ENCODE measurements at places on chromosomes 16 and 17. TPM values are rescaled to one million over a fixed set of nuclear protein-coding genes. Genes with fewer than 3 reads are reported as not detected.

Gene TMEM114
- total RNA-seq, result not detected

Gene PIRT
- not detected for total RNA-seq

Gene PRRT2
- 0.67 TPM for total RNA-seq

Gene HSF5
- total RNA-seq, result under 0.01 TPM

Gene IL17C
- not detected for total RNA-seq

Gene KRT13
- total RNA-seq, result not detected

Gene HS3ST3B1
- 16.3 TPM for total RNA-seq

Gene HSPB9
- not detected for total RNA-seq

Gene FOXN1
- not detected for total RNA-seq

Gene ZNF385C
- total RNA-seq, result not detected

Gene PRR29
- total RNA-seq, result 0.30 TPM

Gene NPIPB5
- total RNA-seq, result 9.5 TPM

Gene ALDOC
- 62.4 TPM for total RNA-seq

Gene B4GALNT2
- not detected for total RNA-seq

Gene PFAS
- total RNA-seq, result 42.0 TPM

Gene VTN
- not detected for total RNA-seq

Gene P2RX5
- 1.0 TPM for total RNA-seq

Gene SENP3
- 87.8 TPM for total RNA-seq

Gene MEFV
- total RNA-seq, result not detected

Gene KIF1C
- total RNA-seq, result 44.4 TPM

Gene SHPK
- total RNA-seq, result 17.3 TPM

Gene CCL16
- total RNA-seq, result not detected

Gene RNF112
- 2.7 TPM for total RNA-seq

Gene AANAT
- total RNA-seq, result not detected

Gene PEX12
- 5.5 TPM for total RNA-seq

Gene CSH2
- not detected for total RNA-seq

Gene KRT20
- not detected for total RNA-seq

Gene OTOA
- 0.17 TPM for total RNA-seq

Gene CCT6B
- 0.15 TPM for total RNA-seq

Gene RAP1GAP2
- 2.5 TPM for total RNA-seq

Gene YBX2
- not detected for total RNA-seq

Gene TUBB3
- 767 TPM for total RNA-seq

Gene SOST
- not detected for total RNA-seq

Gene CA5A
- total RNA-seq, result not detected

Gene CRHR1
- total RNA-seq, result not detected

Gene RNF157
- total RNA-seq, result 2.5 TPM

Gene SEPTIN12
- not detected for total RNA-seq

Gene AOC2
- 0.34 TPM for total RNA-seq

Gene CLDN9
- not detected for total RNA-seq

Gene ATP2A1
- 0.15 TPM for total RNA-seq

Gene TAC4
- total RNA-seq, result not detected

Gene MAPK8IP3
- total RNA-seq, result 22.4 TPM

Gene GP2
- total RNA-seq, result not detected
